Left lung (tissue), 14 donors: ENCODE measurements at places on chromosomes 7 and 10. TPM values are rescaled to one million over a fixed set of nuclear protein-coding genes. Genes with fewer than 3 reads are reported as not detected.
A peak's percentile ranks its signal among the peaks of the same experiment; 100 is the strongest.

DNA sequence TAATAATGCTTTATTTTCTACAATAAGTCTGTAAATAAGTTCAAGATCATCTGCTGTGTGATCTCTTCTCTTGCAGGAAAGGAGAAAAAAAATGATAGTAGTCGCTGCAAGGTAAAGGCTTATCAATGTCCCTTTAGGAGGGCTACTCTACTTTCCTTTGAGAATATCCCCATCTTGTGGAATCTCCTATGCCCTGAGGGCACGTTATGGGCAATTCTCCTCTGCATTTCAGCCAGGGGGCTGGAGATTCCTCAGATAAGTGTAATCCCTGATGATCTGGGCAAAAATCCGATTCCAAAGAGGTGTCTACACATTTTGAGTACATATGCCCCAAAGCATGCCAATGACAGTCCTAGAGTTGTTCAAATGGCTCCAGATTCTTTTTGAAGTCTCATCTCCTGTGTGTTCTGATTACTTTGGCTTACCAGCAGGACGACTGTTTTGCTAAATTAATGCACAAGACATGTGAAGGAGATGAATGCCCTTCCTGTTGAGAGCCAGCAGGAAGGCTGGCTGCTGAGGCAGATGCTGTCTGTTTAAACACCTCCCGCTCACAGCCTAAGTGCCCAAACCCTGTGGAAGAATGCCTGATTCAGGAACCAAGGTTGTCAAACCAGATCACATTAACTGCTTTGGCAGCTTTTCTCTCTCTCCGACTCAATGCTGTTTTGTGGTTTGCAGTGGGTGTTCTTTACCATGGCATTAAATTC, 171.2 kb upstream of the COL1A2 start:
- DNase-seq: no peak

The GPR15LG gene
- not detected for total RNA-seq

DNA sequence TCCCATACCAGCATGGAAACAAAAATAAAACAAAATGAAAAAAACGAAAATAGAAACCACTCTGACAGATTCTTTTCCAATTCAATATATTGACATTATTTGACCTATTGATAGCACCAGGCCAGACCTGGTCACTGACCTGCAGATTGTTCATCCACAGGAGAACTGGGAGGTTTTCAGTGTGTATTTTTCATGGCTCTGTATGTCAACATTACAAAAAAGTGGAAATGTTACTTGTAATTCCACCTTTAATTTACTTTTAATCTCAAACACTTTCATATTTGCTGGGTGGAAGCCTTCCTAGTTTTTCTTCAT, 2.9 kb downstream of the HKDC1 start:
- DNase-seq: no peak

DNA sequence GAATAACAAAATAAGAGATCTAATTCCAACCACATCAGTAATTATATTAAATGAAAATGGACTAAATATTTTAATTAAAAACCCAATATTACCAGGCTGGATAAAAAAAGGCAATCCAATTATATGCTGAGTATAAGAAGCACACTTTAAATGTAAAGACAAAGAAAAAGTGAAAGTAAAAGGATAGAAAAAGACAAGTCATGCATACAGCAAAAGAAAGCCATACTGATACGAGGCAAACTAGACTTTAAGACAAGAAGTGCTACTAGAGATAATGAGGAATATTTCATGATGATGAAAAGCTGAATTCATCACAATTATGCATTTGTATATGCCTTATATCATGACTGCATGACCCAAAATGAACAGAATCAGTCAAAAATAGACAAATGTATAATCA, 628.6 kb downstream of the PHTF2 start:
- no peak for DNase-seq

DNA sequence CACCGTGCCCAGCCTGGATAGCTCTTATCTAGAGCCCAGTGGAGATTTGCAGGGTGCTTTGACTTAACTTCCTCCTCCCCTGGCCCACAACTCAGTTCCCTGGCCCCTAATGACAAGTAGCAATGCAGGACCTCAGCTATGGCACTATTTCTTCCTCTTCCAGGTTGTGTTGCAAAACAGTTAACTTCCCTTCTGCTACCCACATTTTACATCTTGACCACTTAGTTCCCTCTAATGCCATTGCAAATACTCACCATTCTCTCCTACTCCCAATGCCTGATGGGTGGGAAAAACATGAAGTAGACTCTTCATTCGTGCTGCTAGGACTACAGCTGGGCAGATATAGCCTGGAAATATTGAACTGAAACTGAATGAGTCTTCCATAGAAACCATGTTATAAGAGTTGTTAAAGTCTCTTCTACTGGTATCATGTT, 39.1 kb upstream of the FGL2 start:
- DNase-seq: peak; percentile 68
